ENCODE measurements at places on chromosomes 11 and 22.
A peak's percentile ranks its signal among the peaks of the same experiment; 100 is the strongest.

- no peak for DNase-seq
Observed at GRCh38 chr11:79033833-79034232, 407.0 kb downstream of the TENM4 start.

DNA sequence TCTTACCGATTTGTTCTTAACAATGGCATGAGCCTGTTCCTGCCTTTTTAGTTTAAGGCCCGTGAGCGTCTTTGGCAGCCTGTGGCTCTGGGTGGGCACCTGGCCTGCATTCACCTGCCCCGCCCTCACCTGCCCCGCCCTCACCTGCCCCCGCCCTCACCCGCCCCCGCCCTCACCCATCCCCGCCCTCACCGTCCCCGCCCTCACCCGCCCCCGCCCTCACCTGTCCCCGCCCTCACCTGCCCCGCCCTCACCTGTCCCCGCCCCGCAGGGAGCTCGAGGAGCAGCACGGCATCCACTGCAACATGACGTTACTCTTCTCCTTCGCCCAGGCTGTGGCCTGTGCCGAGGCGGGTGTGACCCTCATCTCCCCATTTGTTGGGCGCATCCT, 14.2 kb downstream of the GATD1 start:
- DNase-seq, result no peak

- no peak for DNase-seq
Observed at GRCh38 chr22:25853501-25854284, 111.7 kb downstream of the MYO18B start.

DNA sequence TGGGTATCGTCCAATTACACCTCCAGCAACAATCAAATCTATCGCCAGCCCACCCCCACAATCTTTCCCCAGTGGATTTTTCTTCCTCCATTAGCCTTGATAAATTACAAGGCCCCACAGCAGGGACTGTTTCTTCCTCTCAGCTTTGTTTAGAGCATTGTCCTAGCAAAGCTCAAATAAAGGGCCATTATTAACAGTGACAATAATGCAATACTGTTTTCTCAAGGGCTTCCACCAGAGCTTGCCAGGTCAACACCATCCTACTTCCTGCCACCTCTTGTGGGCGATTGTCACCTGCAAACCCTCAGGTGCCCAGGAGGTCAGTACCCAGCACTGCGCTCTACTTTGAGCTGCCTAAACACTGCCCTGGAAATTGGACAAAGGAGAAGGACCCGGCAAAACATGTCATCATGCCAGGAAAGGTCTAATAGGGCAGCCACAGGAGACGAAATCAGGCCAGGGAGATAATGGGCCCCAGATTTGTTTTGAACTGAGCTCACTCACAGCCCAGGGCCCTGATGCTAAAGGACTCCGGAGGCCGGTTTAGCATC, 95.2 kb downstream of the ABTB2 start:
- no peak for DNase-seq

DNA sequence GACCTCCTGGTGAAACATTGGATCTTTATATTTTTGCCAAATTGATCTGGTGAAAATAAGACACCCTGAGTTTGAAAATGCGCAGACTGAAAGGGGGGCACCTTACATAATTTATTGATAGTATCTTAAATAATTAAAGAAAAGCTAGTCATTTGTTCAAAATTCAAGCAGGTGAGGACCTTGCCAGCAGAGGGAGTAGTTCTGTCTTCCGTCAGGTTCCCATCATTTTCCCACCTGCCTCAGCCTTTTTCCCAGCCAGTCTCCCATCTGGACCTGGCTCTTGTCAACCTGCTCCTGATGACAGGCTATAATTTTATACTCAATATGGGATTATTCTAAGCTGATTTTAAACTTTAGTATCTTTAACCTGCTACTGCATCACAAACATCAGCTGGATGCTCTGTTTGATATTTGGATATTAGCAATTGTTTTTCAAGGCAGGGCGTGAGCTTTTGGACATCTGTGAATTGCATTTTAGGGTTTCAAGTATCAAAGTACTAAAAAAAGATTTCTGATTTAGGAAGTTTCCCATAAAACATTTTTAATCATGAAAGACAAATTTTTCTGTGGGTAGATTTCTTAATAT, 132.0 kb downstream of the ELP4 start:
- no peak for DNase-seq

DNA sequence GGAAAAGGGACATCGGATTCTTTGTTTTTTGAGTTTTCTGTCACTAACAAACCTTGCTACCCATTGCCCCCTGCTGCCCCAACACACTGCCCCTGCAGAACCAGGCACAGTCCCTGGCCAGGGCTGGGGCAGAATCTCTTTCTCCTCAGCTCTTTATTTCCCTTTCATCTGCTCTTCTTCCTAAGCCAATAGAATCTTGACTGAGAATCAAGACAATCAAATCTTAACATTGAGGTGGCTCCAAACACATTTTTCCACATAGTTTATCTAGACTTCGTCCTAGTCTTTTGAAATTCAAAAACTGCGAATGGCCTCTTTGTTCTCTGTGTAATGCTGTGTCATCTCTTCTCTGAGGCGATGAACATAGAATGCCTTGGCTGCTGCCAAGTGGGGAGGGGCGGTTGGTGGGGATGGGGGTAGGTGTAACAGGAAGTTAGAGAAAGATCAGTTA, 16.1 kb upstream of the NTM start:
- DNase-seq, result no peak

DNA sequence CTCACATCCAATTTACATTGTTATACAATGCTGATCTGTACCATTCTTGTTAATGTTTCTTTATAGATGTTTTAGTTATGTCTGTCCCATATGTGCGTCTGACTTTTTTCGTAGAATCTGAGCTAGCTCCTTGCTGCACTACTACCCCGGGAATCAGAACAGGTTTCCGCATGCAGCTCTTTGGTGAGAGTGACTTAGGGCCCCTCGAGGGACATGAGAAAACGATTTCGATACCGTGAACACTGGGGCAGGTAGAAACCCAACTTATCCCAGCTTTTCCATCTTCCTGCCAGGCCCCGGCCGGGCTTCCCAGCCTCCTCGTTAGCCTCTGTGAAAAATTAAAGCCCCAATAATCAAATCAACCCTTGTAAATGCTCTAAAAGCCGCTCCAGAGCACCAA, 23.4 kb upstream of the PKNOX2 start:
- DNase-seq, result no peak

GRCh38 chr22:22144858-22145257, 99.7 kb upstream of the VPREB1 start:
- DNase-seq, result no peak

DNA sequence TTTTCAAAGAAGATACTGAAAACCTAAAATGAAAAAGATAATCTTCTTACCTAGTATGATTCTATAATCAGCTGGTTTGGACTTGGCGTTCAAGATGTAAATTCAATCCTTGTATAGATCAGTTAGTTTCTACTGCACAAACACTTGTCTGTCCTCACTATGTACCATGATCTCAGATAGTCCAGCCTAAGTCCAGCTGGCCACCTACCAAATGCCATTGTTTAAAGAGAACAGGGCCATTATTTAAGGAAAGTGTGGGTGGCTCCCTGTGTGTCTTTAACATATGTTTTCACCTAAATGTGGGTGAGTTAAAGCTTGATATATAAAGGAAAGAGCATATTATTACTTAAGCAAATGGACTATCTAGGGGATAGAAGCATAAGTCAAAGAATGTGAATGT, 38.6 kb downstream of the BLID start:
- DNase-seq, result no peak

DNA sequence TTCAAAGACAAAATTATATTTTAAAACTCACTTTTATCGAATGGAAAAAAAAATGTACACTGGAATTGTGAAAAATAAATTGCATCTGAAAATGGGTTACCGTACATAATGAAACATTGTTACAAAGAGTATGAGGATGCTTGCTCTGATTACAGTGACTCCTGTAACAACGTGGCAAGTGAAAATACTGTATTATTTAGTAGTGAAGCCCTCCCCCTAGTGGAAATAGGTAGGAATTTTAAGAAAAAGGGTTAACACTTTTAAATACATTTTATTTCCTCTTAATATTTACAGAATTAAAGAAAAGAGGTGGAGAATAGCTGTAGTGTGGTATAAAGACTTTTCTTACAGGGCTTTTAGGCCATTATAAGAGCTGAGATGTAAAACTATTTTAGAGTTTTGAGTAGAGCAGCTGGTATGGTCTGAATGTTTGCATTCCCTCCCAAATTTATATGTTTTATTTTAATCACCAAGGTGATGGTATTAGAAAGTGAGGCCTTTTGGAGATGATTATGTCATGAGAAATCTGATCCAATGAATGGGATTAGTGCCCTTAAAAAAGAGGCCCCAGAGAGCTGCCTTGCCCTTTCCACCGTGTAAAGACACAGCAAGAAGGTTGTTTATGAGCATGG, 25.2 kb downstream of the FAM76B start:
- no peak for DNase-seq

DNA sequence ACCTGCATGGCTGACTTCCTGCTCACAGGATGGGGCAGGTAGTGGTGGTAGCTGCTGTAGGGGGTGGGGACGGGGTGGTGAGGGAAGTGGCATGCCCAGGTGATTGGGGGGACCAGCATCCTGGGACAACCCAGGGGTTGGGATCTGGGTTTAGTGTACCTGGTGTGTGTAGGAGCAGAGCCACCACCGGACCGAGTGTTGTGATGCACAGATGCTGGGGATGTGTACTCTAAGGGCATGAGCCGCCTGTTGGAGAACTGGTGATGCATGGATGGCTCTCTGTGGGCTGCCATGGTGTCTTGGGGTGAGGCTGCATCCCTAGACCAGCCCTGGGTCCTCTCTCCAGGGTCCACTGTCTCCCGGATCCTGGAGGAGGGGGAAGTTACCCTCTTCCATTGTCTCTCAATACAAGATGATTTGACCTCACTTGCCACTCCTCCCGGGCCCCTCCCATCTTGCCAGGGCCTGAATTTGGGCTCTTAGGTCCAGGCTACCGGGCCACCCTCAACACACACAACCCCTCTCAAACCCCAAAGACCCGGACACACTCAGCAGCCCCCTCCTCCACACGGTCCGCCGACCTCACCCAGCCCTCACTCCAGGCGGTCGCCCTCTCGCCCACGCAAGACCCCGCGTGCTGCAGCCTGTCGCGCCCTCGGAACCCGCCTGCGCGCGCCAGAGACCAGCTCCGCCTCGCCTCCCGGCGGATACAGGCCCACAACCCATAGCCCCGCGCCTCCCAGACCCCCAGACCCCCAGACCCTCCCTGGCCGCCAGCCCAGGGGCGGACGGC, 619 bp downstream of the LRRC75B start:
- no peak for DNase-seq

DNA sequence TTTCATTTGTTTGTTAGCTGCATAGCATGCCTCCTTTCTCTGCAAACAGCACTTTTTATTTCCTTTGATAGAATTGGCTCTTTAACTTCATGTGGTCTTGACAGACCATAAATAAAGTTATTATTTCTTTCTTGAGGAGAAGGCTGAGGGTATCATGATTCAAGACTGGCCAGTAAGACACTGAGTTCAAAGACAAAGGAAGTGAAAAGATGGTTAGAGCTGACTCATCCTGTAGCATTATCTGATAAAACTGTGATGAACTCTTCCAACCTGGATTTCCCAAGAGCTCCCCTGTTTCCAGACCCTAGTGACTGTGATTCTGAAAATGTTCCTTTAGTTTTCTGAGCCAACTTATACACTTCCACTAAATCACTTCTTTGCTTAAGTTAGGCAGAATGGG, 179.3 kb upstream of the FAT3 start:
- DNase-seq, result no peak

DNA sequence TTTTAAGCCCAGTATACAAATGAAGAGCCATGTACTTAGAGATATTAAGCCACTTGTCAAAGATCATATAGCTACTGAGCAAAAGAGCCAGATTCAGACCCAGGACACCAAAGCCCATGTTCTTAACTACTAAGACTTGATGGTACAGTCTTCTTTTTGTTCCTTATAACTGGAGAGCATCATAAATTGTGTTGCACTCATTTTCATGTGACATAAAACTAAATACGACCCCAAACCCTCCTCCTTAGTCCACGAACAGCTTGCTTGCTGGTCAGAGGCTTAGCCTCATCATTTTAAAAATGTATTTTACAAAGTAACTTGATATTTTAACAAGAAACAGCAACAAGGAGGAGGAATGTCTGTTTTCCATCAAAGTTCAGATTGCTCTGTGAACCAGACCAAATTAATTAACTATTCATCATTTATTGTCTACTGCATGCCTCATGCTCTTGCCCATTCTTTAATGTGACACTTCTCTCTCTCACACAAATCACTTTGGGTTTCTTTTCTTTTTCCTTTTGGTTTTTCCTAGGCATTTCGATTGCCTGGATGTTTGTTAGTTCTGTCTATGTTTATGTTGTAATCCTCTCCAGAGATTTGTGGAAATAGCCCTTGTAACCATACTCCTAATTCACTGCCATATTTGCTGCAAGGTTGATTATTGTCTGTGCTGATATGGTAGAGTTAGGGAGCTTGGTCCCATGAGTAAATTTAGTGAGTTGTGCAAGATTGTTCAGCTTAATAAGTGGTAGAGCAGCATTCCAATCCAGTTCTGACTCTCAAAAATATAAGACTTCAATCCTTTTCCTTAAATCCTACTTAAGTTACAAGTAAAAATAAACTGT, 8.4 kb upstream of the ARHGAP20 start:
- DNase-seq, result no peak

- no peak for DNase-seq
Observed at GRCh38 chr11:19918302-19919049, 205.8 kb downstream of the NAV2 start.

GRCh38 chr11:1515082-1516060, 28.8 kb upstream of the MOB2 start:
- peak; percentile 93 for DNase-seq

DNA sequence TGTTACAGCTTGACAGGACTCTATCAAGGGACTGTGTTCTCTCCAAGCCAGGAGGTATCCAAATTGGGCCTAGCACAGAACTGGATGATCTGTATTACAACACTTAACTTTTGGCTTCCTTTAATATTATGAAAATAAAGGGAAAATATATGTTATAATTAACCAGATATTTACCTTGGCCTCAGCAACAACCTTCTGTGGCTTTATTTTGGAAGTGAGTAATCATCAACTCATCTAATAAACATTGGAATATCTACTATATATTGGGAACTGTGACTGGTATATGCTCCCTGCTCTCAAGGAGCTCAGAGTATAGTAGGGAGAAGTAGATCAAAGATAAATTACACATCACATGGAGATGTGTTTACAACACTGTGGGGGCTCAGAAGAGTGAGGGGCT, 352.2 kb downstream of the METTL15 start:
- no peak for DNase-seq

- DNase-seq, result no peak
Observed at GRCh38 chr11:134878785-134879184, 466.7 kb upstream of the B3GAT1 start.

- peak; percentile 79 for DNase-seq
Observed at GRCh38 chr22:44567846-44568493, 69.9 kb upstream of the RTL6 start.

- DNase-seq, result no peak
Observed at GRCh38 chr11:106875013-106875412, 143.3 kb downstream of the GUCY1A2 start.

DNA sequence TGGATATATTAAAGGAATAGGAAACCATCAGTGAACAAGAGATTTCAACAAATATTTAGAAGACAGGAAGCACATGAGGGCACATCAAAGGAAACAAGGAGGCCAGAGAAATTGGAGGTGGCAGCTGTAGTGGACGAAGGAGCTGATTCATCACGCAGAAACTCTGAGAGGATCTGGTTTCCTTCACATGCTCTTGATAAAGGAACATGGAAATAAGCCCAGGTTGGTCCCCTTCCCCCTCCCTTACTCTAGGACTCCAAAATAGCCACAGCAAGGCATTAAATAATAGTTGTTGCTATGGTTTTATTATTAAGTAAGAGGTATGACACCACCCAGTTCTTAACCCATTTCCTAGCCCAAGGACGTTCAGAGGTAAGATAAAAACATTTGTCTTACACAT, 11.3 kb downstream of the IZUMO1R start:
- no peak for DNase-seq

GRCh38 chr11:131859538-131860210, 489.3 kb downstream of the NTM start:
- no peak for DNase-seq
